ENCODE measurements at places on chromosomes 11 and 22. TPM values are rescaled to one million over a fixed set of nuclear protein-coding genes. Genes with fewer than 3 reads are reported as not detected.

GRCh38 chr11:2758751-2759150, 59.0 kb upstream of the KCNQ1OT1 start:
- no peaks in the 10 kb centered on the region for H3K4me1 ChIP-seq
- peaks cover 2% of the 10 kb centered on the region for H3K36me3 ChIP-seq
- H3K27me3 ChIP-seq = no peaks in the 10 kb centered on the region
- no peak overlapping the region for H3K27ac ChIP-seq
- no peak overlapping the region for H3K4me3 ChIP-seq

DNA sequence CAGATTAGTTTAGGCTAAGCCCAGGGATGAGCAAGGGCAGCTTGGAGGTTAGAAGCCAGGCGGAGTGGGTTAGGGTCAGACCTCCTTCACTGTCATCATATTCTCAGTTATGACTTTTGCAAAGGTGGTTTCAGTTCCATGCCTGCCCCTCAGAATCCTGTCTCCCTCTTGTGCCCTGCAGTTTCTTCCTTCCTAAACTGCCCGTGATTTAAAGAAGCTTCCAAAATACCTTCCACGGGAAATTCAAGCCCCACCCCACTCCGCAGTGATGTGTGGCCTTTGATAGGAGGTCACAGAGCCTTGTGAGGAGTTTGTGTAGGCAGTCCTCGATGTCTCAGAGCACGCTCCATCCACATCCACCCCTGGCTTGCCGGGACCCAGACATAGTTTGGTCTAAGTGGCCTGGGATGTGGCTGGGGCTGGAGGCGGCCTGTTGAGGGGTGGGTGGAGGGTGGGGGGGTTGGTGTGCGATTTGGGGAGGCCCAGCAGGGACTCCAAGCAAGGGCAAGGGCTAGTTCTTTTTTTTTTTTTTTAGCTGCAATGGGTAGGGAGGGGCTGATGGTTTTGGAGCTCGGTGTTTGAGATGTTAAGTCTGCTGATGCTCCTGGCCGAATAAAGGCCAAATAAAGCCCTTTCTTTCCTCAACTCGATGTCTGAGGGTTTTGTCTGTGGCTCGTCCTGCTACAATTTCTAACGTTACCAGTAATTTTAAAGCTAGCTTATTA, 1.6 kb upstream of the IFITM1 start:
- peak overlapping the region; percentile 88 for H3K4me3 ChIP-seq
- DNase-seq = no peak

DNA sequence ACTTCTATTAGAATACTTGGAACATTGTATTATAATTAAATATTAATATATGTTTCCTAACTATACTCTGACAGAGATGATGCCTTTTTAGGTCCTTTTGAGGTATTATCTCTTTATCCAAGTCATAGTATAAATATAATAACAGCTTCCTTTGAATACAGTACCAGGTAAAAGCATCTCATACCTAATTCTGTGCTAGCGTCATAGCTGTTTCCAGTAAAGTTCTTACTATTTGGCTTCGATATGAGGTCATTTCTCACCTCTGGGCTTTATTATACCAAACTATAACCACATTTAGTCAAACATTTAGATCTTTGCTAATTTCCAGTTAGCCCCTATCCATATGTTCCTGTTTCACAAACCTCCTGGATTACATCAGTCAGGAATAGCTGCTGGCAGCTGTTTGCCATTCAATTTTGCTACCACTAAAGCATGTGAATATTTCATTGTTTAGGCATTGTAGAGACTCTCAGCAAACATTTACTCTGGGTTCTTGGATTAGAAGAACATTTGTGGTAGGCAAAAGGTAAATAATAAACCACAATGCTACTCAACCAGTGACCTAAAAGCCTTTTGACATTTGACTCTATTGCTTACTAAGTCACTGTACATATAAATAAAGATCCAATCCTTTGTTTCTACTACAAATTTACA, 255.1 kb downstream of the TTC28 start:
- H3K4me1 ChIP-seq = peaks cover 22% of the 10 kb centered on the region
- H3K36me3 ChIP-seq = peaks cover 2% of the 10 kb centered on the region
- no peaks in the 10 kb centered on the region for H3K27me3 ChIP-seq
- no peak overlapping the region for H3K27ac ChIP-seq

- H3K4me3 ChIP-seq = peak overlapping the region; percentile 96
- H3K27ac ChIP-seq = peak overlapping the region; percentile 96
- no peaks in the 10 kb centered on the region for H3K27me3 ChIP-seq
- H3K4me1 ChIP-seq = peaks cover 36% of the 10 kb centered on the region
- no peak for DNase-seq
These were observed 948 bp upstream of the MRTFA start for GRCh38 chr22:40637183-40638150.

DNA sequence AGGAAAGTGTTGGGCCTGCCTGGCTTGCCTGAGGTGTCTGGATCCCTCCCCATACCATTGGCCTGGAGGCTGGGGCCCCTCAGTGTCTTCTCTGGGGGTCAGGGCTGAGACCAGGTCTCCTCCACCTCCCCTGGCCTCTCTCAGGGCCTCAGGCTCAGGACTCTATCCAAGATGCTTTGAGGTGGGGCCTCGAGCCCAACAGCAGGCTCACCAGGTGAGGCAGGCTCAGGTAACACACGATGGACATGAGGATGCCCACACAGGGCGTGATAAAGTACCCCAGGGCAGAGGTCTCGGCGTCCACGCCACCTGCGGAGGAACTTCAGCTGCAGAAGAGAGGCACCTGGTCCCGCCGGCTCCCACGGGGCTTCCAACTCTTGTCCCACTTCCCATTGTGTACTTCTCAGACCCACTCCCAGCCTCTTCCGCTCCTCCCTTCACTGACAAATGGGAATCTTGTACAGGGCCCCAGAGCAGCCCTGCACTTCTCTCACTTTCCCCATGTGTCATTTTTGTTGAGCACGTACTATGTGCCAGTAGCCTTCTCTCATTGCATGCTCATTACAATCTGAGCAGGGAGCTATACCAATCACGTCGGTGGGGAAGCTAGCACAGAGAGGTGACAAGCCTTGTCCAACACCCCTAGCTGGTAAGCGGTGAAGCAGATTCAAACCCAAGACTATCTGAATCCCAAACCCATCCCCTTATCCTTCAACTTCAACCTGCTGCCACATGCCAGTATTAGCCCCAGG, 3.8 kb downstream of the SLC29A2 start:
- peaks cover 5% of the 10 kb centered on the region for H3K27me3 ChIP-seq
- peaks cover 21% of the 10 kb centered on the region for H3K4me1 ChIP-seq
- H3K27ac ChIP-seq = peak overlapping the region; percentile 19

DNA sequence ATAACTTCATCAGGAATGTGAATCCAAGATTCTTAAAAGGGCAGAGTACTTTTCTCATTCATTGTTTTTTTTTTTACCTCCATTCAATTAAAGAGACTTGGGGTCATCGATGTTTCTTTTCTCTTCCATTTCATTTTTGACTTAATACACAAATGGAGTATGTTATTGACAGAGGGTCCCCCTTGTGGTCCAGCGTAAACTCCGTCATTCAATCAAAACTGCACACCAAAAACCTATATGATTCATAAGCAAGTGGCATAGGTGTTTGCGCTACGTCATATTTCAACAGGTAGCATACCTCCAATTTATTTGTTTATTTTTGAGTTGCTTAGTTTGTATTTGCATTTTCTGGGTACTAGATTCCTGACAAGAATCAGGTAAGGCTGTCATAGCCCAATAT, 12.7 kb upstream of the FOLH1 start:
- no peaks in the 10 kb centered on the region for H3K4me1 ChIP-seq
- H3K36me3 ChIP-seq = no peaks in the 10 kb centered on the region
- no peak overlapping the region for H3K4me3 ChIP-seq

DNA sequence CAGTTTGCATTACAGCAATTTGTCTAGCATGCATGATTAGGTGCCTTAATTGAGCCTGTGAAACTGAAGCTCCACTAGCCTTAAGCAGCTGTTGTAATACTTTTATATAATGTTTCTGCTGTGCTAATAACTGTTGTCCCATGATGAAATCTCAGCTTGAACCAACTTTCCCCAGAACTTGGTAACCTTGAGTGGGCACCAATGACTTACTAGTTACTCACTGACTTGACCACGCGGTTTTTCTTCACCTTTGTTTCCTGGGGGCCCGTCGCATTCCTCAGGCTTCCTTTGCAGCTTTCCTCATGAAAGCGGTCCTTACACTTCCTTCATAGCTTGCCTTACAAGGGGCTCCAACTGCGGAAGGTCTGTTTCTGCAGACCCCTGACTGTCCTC, 11.2 kb upstream of the GLYATL1 start:
- H3K27ac ChIP-seq = no peak overlapping the region
- no peaks in the 10 kb centered on the region for H3K36me3 ChIP-seq
- H3K27me3 ChIP-seq = peaks cover 5% of the 10 kb centered on the region
- H3K4me1 ChIP-seq = peaks cover 18% of the 10 kb centered on the region
- no peak for DNase-seq
- peak overlapping the region; percentile 75 for H3K4me3 ChIP-seq

DNA sequence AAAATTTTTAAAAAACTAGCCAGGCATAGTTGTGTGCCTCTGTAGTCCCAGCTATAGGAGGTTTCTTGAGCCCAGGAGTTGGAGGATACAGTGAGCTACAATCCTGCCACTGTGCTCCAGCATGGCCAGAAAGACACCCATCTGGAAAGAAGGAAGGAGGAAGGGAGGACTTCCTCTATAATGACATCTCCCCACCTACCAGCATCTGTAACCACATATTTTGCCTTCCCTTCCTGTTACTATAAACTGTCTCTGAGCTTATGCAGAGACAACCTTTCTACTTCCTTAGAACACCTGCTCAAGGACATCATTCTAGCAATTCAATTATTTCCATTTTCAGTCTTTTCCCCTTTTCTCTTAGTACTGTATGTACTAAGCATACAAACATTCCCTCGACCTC, 2.2 kb upstream of the NUP160 start:
- H3K27me3 ChIP-seq = no peaks in the 10 kb centered on the region
- peaks cover 13% of the 10 kb centered on the region for H3K36me3 ChIP-seq
- no peak for DNase-seq
- no peak overlapping the region for H3K27ac ChIP-seq
- peaks cover 32% of the 10 kb centered on the region for H3K4me1 ChIP-seq

DNA sequence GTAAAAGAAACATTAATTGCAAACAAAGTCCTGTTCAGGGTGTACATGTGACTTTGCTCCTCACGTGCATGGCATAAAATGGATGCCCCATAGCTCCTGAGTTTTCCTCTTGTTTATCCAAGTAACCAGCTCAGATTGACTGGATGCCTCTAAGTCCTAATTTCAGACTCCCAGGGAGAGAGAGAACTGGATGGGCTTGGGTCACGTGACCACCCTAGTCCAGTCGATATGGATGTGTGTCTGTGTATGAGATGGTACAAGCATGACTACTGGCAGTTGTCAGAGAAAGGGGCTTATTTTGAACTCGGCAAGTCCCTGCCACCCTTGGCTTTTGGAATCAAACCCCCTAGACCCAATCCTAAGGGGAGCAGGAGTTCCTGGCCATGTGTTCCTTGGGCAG, 35.4 kb upstream of the PLET1 start:
- H3K4me3 ChIP-seq = no peak overlapping the region
- no peak for DNase-seq
- no peaks in the 10 kb centered on the region for H3K4me1 ChIP-seq
- no peaks in the 10 kb centered on the region for H3K36me3 ChIP-seq

- no peaks in the 10 kb centered on the region for H3K27me3 ChIP-seq
- H3K4me1 ChIP-seq = no peaks in the 10 kb centered on the region
- no peak for DNase-seq
- no peak overlapping the region for H3K4me3 ChIP-seq
- no peaks in the 10 kb centered on the region for H3K36me3 ChIP-seq
These were observed 77.6 kb downstream of the MED15 start for GRCh38 chr22:20584872-20585638.

The PGA5 gene
- total RNA-seq = not detected

The GAS2L1 gene
- total RNA-seq = 8.9 TPM

The DGAT2 gene
- total RNA-seq = 0.93 TPM

The ART1 gene
- total RNA-seq = not detected

The RGL4 gene
- not detected for total RNA-seq

The TRIM34 gene
- not detected for total RNA-seq

All from neural crest cell (in vitro differentiated cells).